ENCODE measurements at places on chromosomes 7 and 10. TPM values are rescaled to one million over a fixed set of nuclear protein-coding genes. Genes with fewer than 3 reads are reported as not detected.
A peak's percentile ranks its signal among the peaks of the same experiment; 100 is the strongest.

GRCh38 chr10:122531939-122532338 is 28.6 kb upstream of the DMBT1 start:
- DNase-seq: no peak

- peak; percentile 16 for DNase-seq
These were observed 60.9 kb downstream of the TMEM130 start for GRCh38 chr7:98808751-98809460.

DNA sequence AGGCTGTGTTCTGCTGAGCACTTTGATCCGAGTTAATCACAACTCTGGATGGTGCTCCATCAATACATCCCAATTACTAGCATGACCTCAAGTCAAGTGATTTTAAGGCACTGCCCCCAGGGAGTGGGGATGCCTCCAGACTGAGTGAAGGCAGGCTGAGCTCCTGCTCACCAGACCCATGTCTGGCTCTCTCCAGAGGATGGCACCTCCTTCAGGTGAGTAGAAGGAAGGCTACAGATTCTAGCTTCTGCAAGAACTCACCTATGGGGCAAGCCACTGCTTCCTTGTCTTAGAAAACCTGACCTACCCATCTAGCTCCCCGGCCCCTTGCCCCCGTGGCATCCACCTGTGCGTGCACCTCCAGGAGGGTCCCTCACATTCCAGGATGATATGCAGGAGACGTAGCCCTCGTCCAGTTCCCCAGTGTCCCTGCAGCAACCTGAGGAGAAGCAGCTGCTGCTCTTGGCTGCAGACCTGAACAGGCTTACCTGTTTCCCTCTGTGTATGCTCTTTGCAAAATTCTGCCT is 390.3 kb downstream of the GRID1 start:
- no peak for DNase-seq

GRCh38 chr7:100477871-100478267 is 1.1 kb downstream of the TSC22D4 start:
- peak; percentile 78 for DNase-seq

DNA sequence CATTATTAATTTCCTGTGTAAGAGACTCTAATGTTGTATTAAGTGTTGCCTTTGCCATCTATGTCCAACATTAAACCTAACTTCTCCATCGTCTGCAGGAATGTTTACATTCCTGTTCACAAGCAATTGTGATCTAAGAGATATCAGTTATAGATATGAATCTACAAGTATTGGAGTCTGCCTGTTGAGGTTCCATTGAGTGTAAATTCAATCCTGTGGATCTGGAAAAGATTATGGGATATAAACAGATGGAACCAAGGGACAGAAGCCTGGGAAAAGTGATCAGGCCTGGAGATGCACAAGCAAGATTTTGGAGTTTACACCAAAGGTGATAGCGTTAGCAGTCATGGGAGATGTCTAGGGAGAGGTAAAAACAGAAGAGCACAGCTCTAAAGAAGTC is 135.5 kb downstream of the LSMEM1 start:
- DNase-seq: no peak

DNA sequence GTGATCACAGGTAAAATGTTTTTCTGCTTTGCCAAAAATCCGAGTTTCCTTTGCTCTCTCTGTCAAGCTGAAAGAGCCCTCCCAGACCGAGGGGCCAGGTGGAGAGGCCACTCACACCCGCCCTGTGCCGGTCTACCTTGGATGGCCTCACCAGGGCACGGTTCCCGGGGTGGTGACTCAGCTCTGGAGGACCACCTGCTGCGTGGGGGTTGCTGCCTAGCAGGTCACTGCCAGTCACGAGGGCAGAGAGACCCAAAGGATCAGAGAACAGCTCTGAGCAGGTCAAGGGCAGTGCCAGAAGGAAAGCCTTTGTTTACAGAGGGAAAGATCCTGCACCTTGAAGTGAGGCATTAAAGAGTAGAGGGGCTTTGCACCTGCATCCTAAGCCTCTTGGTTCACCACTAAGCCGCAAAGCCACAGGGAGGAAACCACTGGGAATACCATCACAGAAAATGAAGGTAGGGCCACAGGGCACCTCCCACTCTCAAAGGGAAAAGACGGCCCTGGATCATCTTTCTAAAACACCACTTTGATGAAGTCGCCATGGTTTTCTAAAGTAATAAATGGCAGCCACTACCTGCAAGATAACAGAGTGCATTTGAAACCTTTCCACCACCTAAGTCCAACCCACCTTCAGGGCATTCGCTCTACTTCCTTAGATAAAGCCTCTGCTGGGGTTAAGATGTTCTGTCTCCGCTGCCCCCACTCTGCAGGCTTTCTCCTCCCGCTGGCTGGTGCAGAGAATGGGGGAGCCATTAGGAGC is 160.3 kb upstream of the KLF14 start:
- peak; percentile 92 for DNase-seq

DNA sequence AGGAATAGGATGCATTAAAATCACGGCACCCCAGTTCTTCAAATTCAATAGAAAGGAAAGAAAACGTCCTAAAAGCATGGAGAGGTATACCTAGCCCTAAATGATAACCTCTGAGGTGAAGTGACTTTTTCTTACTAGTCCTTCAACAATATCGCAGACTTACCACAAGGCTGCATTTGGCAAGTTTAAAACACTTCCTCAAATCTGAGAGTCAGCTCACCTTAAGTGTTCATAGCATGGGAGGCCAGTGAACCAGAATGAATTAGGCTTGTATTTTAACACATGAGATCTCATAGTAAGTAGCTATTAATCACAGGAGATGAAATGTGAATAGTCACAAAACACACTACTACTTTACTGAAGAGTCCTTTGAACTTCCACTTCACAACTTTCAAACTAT is 124.2 kb downstream of the RNF32 start:
- no peak for DNase-seq

- no peak for DNase-seq
These were observed 3.3 kb downstream of the FRMPD2 start for GRCh38 chr10:48271047-48271730.

GRCh38 chr7:46525876-46526275 is 604.8 kb upstream of the IGFBP3 start:
- no peak for DNase-seq

- no peak for DNase-seq
These were observed at the start of gene CLRN3 for GRCh38 chr10:127892743-127893142. Gene CLRN3, minus strand, starts transcription at chr10:127892941. Its CDS starts 157 bp downstream, at chr10:127892784.

DNA sequence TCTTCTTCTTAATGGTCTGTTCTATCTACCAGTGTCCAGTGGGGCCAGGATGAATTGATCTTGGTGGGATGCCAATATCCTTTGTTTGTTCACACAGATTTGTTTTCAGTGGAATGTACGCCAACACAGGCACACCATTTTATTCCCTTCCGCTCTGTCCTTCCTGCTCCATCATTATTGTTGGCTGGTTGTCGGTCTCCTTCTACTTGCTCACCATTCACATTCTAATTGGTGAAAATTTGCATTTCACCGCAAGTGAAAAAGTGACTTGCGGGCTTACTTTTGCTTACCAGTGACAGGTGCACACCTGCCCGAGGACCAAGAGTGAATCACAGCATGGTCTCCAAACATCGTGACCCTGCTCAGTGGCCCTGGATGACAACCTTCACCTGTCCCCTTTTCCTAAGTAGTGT is 148.3 kb downstream of the NOC3L start:
- no peak for DNase-seq

DNA sequence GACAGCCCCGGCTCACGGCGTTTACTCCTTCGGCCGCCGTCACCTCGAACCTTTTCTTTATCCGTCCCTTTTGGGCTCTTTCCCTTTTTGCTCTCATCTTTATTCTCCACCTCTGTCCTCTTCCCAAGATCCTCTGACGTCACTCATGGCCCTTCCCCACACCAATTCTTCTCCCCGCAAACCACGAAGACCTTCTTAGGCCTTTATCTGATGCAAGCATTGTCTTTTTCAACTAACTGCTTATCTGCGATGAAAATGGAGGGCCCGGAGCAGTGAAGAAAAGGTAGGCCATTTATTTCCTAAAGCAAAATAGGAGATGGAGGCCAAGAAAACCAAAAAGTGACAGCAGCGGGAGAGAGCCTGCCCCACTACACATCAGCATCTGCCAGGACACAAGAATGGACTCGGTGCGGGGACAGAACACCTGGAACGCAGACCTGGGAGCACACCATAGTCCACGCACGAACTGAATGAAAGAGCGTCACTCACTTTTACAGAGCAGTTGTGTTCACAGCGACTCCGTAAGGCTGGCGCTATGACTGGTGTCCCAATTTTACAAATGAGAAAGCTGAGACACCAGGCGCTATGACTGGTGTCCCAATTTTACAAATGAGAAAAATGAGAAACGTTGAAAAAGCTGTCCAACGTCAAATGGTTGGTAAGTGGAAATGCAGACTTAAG is 45.3 kb downstream of the ZNF777 start:
- DNase-seq: no peak

- no peak for DNase-seq
These were observed 41.8 kb downstream of the CPED1 start for GRCh38 chr7:121030308-121030707.

DNA sequence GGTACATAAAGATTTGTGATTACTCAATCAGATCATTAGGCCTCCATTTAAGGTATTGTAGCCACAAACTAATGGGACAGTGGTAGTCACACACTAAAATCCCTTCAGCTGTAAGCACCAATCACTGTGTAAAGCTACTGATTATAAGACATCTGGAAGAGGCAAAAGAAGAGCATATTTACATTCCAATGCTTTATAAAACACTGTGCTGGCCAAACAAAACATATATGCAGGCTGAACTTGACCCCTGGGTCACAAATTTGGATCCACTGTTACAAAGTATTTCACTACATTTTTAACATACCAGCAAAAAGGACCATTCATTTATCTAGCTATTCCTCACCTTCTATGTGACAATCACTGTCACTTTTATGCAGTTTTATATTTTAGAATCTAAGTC is 41.4 kb upstream of the ANLN start:
- DNase-seq: no peak

GRCh38 chr7:4739528-4739992 is 35.9 kb upstream of the AP5Z1 start:
- no peak for DNase-seq

DNA sequence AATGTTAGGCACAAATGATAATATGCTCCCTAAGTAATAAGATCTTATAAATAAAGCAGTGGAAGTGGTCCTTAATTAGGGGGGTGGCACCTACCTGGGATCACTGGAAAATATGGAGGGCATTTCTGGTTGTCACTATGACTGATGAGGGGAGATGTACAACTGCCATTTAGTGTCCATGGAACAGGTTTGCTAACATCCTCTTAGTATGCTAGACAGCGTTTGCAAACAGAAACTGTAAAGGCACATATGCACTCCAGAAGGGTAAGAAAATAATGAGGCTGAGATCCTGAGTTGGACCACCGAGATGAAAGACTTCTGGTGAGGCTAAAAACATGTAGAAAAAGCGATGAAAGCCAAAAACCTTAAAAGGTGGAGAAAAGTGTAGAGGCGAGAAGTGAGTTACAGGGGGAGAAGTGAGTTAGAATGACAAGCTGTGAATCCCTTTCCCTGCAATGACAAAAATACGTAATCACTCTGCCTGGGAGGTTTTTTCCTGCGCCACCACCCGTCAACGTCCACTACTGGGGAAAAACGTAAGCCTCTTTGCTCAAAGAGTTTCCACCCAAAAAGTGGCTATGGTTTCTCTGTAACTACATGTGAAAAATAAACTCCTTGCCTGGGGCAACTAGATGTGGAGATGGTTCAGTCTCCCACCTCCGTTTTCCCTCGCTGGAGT is 767 bp downstream of the KRIT1 start:
- no peak for DNase-seq

DNA sequence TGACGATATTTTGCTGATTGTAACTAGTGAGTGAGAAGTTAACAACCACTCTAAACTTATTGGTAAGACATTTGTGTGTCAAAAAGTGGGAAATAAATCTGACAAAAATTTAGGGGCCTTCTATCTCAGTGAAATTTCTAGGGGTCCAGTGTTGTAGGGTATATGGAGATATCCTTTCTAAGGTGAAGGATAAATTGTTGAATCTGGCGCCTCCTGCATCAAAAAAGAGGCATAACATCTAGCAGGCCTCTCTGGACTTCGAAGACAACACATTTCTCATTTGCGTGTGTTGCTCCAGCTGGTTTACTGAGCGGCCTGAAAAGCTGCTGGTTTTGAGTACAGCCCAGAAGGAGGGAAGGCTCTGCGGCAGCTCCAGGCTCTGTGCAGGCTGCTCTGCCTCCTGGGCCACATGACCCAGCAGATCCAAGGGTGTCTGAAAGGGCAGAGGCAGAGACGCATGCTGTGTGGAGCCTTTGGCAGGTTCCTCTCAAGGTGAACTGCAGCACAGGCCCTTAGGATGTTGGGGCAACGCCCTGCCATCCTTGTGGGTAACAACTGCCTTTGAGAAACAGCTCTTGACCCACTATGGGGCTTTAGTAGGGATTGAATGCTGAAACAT is 72.4 kb downstream of the LMBR1 start:
- DNase-seq: no peak

The PAX4 gene
- polyA plus RNA-seq: not detected

The CYP2C19 gene
- 0.11 TPM for polyA plus RNA-seq

The SLC18A2 gene
- 0.18 TPM for polyA plus RNA-seq

The ANKRD1 gene
- polyA plus RNA-seq: not detected

The PNLIPRP2 gene
- not detected for polyA plus RNA-seq

The OPALIN gene
- not detected for polyA plus RNA-seq

The SHH gene
- 24.7 TPM for polyA plus RNA-seq

The CHAT gene
- not detected for polyA plus RNA-seq

The TMEM213 gene
- 1.3 TPM for polyA plus RNA-seq

The MKI67 gene
- polyA plus RNA-seq: 37.3 TPM

The CABCOCO1 gene
- 3.3 TPM for polyA plus RNA-seq

Measured in left lung (tissue), 14 donors.